Activated gamma-delta T cell treated with anti-CD3 and anti-CD28 coated beads, Interleukin-2, amount 50 U/mL, for 16 hours (primary cell): ENCODE measurements at places on chromosomes 4 and X.

DNA sequence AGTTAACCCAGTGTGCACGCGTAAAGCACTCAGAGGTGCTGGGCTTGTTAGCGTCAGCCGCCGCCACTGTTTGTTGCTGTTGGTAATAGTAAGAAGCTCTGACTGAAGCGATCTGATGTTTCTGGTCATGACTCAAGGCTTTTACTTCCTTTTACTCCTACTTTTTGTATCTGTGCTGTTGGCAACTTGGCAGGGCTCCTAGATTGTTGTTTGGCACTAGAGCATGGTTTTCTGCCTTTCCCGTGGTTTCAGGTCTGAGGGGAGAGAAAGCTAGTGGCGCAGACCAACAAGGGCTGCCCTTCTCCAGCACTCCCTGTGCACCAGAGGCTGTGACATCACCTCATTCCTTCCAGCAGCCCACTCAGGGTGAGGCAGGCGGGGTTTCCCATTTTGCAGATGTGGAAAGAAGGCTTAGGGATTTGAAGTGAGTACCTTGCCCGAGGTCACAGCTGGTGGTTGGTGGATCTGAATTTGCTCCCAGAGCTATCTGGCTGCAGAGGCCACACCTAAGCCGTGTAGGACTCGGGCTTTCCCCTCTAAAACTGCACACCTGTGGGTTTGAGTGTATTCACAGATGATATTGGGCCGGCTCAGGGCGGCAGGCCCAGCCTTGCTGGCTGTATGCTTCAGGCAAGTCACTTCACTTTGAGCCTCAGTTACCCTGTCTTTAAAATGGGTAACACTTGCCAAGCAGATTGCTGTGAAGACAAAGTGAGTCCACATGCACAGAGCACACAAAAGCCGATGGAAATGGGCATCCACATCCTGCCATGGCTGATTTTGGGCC, 51.2 kb upstream of the TADA2B start:
- no peak for DNase-seq

- DNase-seq, result no peak
Measured at GRCh38 chr4:94623126-94623911, 134.4 kb upstream of the BMPR1B start.

DNA sequence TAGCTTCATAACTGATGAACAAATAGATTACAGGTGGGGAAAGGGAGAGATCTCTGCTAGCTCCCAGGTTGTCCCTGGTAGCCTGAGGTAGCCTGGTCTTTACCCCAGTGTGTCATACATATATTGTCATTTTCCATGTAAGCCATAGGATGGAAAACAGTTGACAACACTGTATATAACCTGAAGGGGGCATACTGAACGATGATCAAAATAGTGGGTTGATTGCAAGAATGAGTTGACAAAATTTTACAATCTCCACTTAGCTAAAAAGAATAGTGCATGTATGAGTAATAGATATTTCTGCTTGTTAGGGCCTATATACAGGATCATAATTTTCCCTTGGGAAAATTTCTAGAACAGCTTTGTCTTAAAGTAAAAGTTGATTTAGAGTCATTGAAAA, 304.1 kb upstream of the HAND2 start:
- DNase-seq, result no peak

DNA sequence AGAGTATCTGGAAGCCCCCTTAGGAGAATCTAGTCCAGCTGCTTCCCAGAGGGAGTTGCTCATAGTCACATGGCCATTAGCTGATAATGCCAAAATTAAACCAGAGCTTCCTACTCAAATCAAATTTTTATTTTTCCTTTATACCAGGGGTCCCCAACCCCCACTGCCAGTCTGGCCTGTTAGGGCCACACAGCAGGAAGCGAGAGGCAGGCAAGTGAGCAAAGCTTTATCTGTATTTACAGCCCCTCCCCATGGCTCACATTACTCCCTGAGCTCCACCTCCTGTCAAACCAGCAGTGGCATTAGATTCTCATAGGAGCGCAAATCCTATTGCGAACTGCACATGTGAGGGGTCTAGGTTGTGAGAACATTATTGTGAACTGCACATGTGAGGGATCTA, 19.2 kb upstream of the TNIP3 start:
- no peak for DNase-seq

DNA sequence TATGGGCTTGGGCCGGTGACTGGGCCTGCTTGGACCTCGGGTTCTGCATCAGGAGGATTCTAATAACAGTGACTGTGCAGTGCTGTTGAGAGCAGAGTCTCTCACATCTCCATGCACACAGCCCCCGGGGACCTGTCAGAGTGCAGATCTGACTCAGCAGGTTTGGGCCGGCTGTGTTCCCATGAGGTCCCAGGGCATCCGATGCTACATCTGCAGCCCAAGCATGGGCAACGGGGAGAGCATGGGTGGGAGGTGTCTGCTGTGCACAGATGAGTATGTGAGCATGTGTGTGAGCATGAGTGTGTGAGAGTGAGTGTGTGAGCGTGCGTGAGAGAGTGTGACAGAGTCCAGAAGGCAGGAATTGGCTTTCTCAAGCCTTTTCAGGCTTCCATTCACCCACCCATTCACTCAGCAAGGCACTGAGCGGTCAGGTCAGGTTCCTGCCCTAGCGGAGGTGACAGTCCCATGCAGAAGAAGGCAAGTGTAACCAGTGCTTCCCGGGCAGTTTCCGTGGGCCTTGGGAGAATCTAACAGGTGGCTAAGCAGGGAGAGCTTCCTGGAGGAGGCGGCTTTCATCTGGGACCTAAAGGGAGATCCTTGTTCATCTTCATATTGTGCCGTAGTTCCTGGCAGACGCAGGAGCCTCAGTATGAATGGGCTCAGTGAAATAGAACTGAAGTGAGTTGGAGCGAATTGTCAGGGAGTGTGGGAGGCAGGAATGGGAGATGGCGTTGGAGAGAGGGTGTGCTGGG, 62.6 kb downstream of the SORCS2 start:
- no peak for DNase-seq

DNA sequence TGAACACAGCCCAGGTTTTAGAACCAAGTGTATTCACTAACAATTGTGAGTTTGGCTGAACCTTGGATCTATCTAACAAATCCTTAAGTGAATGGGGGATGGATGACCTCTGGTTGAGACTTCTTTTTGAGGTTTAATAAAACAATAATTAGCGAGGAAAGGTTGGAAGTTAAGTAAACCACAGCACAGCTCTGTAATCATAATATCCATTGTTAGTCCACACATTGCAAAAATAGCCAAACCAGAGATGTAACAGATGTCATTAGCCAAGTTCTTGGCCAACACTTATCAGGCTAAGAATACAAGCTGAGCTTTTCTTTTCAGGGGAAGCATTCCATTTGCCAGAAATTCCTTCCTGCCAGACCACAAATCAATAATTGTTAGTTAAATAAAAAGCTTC, 59.1 kb downstream of the FREM3 start:
- no peak for DNase-seq

DNA sequence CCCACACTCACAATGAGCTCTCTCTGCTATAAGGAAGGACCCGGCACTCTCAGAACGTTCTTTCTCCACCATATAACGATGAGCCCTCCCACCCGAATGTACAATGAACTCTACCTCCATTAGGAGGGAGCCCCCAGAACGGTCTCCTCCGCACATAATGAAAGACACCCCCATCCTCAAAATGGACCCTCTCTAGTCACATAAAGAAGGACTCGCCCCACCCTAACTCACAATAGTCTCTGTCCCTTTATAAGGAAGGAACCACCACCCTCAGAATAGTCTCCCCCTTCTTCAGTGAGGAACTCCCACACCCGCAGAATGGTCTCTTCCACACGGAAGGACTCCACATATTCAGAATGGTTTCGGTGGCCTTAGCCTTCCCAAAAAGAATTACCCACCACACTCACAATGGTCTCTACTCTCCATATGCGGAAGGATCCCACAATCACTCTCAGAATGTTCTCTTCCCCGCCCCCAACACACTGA, 477 bp downstream of the SLC35A2 start:
- DNase-seq, result no peak

DNA sequence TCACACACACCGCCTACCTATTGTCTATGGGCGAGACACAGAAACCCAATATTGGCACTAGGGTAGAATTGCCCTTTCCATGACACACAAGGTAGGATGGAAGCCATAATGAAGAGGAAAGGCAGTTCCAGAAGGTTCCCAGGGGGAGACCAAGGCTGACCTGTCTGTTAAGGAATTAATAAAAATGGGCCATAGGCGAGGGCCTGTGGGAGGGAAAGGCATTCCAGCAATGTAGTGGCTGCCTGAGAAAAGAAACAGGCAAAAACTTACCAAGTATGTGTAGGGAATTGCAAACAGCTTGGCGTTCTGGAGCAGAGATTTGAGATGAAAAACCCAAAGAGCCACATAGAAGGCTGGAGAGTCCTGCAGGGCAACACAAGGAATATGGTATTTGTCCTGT, 19.1 kb downstream of the MAGED2 start:
- no peak for DNase-seq

DNA sequence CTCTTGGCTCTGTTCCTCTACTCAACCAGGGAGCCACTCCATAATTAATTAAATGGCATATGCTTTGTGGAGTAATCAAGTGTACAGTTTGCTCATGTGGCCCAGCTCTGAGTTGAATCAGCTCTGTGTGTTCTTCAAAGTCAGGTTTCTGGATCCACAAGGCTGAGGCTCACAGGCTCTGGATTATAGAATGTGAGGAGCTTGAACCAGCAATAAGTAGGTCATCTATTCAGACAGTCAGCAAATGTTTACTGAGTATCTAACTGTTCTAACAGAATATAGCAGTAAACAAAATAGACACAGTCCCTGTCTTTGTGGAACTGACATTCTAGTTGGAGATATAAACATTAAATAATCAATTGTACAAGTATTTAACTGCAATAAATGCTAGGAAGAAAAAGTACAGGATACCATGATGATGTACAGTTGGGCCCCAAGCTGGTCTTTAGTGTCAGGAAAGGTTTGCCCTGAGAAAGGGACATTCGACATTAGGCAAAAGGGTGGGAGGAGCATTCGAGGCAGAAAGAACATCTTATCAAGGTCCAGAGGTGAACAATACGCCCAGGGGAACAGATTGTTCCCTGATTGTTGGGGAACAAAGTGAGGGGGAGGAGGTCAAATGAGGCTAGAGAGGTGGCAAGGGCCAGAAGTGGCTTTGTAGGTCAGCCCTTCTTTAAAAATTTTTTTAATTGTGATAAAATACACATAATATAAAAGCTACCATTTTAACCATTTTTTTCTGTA, 20.5 kb upstream of the TSR2 start:
- no peak for DNase-seq

DNA sequence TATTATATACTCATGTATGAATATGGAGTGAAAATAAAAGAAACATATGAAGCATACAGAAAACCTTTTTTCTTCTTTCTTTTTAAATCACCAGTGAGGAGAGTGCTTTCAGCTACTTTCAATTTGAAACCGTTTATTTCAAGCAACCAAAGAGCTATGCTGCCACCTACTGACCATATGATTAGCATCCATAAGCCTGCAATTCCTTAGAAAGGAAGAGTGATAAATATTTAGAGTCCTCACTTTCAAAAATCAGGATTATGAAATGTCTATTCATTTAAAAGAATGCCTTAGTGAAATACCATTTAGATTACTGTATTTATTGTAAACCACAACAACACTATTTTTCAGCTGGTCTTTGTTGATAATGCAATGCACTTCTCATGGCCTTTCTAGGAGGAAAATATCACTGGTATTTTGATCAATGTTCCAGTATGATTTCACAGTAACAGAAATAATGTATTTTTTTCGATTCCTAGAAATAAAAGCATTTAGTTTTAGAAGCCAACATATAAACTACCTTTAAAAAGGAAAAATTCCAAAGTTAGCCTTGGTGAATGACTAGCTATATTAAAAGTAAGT, 667.6 kb downstream of the PCDH18 start:
- no peak for DNase-seq

GRCh38 chr4:56976283-56976836, 1.0 kb downstream of the NOA1 start:
- no peak for DNase-seq

- no peak for DNase-seq
Measured at GRCh38 chrX:45762699-45763647, 562.3 kb upstream of the DIPK2B start.

- DNase-seq, result no peak
Measured at GRCh38 chrX:5586726-5587125, 641.9 kb downstream of the NLGN4X start.

DNA sequence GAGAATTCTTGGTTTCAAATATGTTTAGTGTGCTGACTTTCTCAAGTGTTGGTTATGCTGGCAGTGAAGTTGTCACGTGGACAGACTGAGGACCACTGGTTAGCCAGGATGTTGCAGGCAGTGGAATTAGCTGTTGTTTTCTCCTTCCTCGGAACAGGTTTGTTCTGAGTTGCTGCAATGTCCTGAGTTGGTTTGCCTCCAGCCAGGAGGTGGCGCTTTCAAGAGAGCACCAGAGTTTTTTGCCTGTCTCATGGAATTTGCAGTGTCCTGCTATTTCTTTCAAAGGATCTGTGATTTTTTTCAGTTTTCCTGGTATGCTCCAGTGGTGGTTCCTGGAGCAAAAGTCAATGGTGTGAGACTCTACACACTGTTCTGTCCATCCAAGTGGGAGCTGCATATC, 158.1 kb upstream of the CXorf66 start:
- DNase-seq, result no peak

DNA sequence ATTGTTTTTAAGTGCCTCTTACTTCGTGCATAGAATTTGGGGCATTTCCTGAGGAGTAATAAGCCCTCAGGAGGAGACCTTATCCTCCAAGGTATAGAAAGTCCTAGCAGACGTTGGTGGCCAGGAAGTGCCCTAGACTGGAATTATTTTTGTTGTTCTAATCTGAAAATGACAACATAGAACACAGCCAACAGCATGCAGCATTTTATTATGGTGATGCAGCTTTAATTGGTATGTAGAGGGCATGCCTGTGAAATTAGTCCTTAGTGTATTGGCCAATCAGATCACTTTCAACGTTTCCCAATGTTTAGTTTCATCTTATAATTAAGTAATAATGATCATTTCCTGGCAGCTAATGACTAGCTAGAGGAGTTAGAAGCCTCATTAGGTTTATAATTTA, 199.2 kb downstream of the SHROOM3 start:
- DNase-seq, result no peak

DNA sequence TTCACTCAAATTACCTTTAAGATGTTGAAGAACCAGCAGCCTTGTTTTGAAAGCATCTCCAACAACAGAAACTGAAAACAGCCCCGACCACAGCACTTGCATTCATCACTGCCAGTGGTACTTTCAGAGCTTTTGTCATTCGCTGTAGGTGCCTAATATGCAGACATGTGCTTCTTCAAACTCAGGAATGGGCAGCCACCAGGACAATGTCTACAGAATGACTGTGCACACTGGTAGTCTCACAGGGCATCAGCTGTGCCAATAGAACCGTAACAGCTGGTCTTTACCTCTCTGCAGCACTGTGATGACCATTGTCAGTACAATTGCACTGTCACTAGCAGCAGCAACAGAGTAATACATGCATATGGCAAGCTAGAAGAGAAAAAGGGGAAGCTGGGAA, 1149.7 kb downstream of the STPG2 start:
- no peak for DNase-seq
